ENCODE measurements at places on chromosomes 12 and 14.

DNA sequence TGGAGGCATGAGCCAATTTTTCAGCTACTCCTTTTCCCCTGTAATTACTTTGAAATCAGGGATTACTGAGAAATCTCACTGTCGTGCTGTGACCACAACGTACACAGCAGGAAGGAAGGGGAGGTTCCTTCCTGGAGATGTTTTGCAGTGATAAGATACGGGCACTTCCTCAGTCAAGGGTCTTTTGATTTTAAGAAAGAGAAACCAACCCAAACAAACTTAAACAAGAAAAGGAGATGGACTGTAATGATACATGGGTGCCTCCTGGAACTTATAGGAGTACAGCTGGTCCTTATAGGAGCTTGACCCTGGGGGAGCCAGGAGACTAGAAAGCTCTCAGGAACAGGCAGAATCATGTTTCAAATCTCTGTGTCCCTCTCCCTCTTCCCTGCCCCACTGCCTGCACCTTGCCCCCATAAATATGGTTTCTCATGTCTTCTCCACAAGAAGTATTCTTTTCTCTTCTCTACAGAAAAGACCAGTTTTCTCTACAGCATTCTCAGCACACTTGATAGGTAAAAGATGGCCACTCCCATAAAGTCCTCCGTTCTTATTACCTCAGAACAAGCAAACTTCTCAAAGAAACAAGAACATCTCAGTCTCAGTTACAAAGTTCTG, 281.1 kb upstream of the AMIGO2 start:
- peak; percentile 63 for DNase-seq

- no peak for DNase-seq
These were observed 2.2 kb downstream of the OTX2 start for GRCh38 chr14:56808110-56808382.

- no peak for DNase-seq
These were observed 387.8 kb downstream of the FLRT2 start for GRCh38 chr14:85917716-85918115.

GRCh38 chr12:105765053-105766014, 373.4 kb downstream of the NUAK1 start:
- no peak for DNase-seq

- DNase-seq = no peak
These were observed 19.7 kb upstream of the DUSP16 start for GRCh38 chr12:12582193-12582881.

DNA sequence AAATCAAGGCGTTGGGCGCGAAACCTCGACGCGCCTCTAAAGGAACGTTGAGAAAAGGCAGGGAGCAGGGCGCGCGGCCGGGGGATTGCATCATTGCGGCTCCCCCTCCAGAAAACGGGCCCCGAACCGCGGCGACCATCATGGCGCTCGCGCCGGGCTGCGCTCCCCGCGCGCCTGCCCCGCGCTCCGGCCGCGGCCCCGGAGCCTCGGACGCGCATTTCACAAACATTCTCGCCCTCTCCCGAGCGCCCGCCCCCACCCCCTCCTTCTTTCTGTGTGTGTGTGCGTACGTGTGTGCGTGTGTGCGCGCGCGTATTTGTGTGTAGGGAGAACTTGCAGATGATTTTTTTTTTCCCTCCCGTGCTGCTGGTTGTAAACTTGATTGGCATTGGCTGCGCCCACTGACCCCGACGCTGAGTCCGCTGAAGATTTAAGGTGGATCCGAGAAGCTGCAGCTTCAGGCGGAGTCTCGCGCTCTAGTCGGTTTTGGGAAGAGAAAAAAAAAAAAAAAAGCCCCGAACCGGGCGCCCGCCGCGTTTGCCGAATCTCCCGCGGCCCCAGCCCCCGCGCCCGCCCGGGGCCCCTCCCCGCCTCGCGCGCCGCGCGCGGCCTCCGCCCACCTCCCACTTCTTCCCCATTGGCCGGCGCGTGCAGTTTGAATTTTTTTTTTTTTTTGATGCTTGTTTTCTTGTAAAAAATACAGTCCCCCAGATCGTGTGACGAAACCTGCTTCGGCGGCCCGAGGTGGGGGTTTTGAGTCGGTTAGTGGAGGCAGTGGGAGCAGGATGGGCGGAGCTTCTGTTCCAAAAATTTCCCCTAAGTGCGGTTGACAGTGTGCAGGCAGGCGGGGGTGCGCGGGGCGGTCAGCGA, 8.2 kb downstream of the CDKN1B start:
- DNase-seq = peak; percentile 97

GRCh38 chr12:121060149-121061001, 21.3 kb upstream of the OASL start:
- peak; percentile 69 for DNase-seq

- no peak for DNase-seq
These were observed 45.8 kb upstream of the TBX3 start for GRCh38 chr12:114729731-114730130.

DNA sequence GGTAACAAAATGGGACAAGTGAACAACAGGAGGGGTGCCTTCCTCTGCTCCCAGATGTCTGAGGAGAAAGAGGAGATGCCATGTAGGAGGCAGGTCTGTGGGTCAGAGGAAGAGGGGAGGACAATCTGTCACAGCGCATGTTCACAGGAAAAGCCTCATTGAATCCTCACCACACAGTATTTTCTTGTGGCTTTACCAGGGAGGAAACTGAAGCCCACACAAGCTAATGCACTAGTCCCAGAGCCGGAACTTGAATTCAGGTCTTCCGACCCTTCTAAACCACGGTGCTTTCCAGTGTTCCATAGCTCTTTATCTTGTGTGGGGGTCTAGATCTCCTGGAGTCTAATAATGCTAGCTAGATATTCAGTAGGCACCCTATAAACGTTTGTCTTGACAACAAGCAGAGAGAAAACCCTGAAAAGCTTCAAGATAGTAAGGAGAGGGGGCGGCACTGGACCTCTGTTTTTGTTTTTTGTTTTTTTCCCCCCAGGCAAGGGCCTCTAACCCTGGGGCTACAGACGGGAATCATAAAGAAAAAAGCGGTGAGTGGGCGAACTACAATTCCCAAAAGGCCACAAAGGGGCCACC, 371 bp upstream of the SHMT2 start:
- no peak for DNase-seq

DNA sequence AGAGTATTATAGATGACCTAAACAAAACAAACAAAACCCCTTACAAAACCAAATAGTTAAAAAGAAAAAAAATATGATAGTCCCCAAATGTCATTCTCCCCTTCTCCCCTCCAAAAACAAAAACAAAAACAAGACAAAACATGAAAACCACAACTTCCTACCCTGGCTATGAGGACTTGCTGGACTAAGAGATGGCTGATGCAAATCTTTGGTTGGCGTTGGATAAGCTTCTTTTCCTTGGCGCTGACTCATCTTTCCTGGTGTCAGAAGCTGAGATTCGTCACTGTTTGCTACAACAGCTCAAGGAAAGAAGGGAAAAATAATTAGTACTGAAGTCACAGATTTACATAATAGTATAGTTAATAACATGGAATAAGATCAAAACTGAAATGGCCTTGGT, 102.5 kb upstream of the BBS10 start:
- peak; percentile 2 for DNase-seq

GRCh38 chr12:109783965-109784244, 49.3 kb downstream of the TRPV4 start:
- no peak for DNase-seq

DNA sequence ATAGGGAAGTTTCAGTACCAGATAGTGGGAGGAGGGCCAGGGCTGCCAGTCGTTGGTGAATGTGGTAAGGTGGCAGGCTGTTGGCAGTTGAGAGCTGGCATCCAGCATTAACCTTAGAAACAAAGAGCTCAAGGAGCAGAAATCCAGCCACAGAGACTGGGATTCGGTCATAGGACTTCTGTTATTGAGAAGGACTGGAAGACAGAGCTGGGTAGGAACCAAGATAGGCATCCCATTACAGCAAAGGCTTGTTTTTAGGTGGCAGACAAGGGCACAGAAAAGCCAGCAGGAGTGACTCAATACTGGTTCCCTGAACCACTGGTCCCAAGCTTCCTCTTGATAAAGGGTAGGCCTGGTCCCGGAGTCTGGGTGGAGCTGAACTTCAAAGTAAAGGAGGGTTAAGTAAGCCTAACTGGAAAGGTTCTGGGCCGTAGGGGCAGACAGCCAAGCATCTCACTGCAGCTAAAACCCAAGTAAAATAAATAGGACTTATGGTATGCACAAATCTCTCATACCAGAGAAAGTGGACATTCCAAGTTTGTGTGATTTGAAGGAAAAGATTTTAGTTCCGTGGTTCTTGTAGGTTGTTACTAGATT, 147.9 kb downstream of the ETV6 start:
- DNase-seq = no peak

- no peak for DNase-seq
These were observed 7.8 kb downstream of the CKB start for GRCh38 chr14:103514596-103515421.

DNA sequence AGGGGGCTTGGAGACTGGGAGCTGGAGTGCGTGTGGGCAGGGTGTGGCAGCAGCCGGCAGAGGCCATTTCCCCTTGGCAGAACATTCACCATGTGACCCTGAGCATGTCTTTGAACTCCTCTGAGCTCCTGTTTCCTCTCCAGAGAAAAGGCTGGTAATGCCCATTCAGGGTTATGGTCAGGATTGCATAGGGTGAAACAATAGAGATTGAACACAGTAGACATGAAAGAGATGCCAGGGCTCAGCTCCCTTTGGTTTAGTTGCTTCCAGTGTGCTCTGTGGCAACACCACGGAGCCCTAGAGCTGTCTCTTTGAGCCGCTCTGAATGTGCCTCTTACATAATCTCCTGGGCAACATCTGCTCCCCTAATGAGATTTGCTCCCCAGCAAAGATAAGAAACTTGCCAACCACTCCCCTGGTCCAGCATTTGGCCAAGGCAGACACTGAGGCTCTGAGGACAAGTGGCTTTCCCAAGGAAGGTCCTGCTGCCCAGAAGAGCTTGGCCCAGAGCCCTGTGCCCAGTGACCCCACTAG, 4.6 kb downstream of the IFI27 start:
- DNase-seq = no peak

- no peak for DNase-seq
These were observed 478.0 kb downstream of the NAV3 start for GRCh38 chr12:78308701-78309100.

DNA sequence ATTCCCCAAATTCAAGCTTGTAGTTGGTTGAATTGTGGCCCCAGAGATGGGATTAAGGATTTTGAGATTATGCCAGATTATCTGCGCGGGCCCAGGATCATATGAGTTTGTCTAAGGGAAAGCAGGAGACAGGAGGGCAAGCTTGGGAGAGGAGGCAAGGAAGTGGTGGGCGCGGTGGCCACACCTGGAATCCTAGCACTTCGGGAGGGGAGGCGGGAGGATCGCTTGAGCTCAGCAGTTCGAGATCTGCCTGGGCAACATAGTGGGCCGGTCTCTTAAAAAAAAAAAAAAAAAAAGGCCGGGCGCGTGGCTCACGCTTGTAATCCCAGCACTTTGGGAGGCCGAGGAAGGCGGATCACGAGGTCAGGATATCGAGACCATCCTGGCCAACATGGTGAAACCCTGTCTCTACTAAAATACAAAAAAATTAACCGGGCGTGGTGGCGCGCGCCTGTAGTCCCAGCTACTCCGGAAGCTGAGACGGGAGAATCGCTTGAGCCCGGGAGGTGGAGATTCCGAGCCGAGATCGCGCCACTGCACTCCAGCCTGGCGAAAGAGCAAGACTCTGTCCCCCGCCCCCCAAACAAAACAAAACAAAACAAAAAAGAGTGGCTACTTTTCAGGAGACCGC, 881 bp upstream of the PUS1 start:
- no peak for DNase-seq

GRCh38 chr12:22876262-22876661, 251.3 kb downstream of the ETNK1 start:
- no peak for DNase-seq

DNA sequence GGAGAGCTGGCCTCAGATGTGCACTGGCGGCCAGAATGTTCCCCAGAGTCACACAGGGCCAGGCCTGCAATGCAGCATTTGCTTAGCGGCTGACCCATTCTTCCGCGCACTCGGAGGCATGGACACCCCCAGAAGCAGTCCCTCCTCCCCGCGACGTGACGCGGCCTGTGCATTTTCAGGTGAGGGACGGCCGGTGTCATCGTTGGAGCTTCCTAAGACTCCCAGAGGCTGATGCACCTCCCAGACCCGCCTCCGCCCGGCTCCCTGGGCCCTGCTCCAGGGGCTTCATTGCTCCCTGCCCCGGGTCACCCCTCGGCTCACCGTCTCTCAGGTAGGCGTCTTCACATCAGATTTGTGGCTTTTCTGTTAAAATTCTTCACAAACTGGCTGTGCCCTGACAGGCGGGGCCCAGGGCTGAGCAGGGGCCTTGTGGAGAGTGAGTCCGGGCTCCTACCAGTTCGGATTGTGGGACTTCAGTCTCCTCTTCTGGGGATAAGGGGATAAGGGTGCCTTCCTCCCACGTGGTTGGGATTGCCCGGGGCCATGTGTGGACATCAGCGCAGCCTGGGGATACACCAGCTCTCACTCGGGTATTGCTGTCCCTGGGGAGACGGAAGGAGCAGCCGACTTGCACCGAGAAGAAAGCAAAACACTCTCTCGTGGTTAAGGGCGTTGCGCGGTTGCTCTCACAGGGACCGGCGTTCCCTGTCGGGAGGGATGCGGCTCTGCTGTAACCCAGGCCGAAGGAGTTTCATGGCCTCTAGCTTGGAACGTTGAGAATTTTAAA, 249.1 kb downstream of the ADGRD1 start:
- no peak for DNase-seq

- no peak for DNase-seq
These were observed 5.9 kb downstream of the GNPTAB start for GRCh38 chr12:101824831-101825230.

DNA sequence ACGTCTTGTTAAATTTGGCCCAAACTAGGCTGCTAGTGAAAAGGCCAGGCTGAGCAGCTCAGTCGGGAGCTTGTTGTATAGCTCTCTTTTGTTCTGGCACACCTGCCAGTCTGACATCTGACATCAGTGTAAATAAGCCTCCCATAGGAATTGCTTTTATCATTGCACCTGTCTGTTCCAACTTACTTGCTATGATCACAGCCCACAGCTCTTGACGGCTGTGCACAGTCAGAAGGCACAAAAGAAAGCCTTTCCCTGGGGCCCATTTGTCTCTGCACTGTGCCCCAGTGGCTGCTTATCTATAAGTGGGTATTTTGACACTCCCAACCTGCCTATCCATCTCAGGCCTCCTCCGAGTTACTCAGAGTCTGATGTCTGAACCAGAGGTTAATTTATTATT, 324.5 kb downstream of the NUAK1 start:
- no peak for DNase-seq

DNA sequence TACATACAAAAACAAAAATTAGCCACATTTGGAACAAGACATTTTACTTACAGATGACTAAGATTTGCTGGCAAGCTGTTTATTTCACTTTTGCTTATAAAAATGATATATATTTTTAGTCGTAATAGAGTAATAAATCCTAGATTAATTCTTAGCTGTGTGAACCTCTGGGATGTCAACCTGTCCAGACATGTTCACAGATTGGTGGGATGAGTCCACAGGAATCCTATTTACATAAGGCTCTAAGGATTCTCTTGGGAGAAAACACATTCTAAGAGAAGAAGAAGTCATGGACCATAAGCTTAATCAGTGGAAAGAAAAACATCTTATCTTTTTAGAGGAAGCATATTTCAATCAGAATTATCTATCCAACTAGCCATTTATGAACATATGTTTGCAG, 797.4 kb downstream of the C12orf50 start:
- no peak for DNase-seq

GRCh38 chr12:1870998-1871917, 47.2 kb downstream of the CACNA2D4 start:
- DNase-seq = no peak

- DNase-seq = peak; percentile 22
These were observed 84.1 kb upstream of the TBX3 start for GRCh38 chr12:114767906-114768722.

- DNase-seq = no peak
These were observed 74.2 kb upstream of the TTC7B start for GRCh38 chr14:90890322-90891020.

- no peak for DNase-seq
These were observed 114.2 kb downstream of the PCNX1 start for GRCh38 chr14:71021347-71022011.
